ENCODE measurements at places on chromosomes 3 and 15.

DNA sequence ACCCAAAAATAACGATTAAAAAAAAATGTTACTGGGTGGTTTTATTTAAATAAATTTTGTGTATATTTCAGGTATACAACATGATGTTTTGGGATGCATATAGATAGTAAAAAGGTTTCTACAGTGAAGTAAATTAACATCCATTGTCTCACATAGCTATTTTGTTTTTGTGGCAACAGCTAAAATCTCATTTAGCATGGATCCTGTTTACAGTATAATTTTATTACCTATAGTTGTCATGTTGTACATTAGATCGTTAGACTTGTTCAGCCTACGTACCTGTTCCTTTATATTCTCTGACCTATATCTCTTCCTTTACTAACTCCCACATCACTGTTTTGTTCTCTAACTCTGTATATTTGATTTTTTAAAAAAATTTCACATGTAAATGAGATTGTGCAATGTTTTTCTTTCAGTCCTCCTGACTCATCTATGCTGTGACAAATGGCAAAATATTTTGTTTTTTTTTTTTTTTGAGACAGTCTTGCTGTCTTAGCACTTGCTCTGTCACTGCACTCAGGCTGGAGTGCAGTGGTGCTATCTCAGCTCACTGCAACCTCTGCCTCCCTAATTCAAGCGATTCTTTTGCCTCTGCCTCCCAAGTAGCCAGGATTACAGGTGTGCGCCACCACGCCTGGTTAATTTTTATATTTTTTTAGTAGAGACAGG lies 45.6 kb downstream of the OIP5 start:
- DNase-seq: no peak

DNA sequence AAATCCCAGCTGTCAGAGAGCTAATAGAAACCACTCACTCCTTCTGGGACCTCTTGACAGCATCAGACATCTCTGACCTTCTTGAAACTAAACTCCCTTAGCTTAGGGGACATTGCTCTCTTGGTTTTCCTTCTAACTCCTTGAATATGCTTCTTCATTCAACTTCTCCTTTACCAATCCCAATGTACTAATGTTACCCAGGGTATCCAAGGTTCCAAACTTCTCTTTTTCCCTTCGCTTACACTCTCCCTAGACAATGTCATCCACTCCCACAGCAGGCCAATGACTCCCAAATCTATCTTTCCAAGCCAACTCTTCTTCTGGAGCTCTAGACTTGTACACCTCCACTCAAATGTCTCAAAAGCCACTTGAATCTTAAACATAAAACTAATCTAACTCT lies 14.6 kb downstream of the HEXA start:
- DNase-seq: no peak

DNA sequence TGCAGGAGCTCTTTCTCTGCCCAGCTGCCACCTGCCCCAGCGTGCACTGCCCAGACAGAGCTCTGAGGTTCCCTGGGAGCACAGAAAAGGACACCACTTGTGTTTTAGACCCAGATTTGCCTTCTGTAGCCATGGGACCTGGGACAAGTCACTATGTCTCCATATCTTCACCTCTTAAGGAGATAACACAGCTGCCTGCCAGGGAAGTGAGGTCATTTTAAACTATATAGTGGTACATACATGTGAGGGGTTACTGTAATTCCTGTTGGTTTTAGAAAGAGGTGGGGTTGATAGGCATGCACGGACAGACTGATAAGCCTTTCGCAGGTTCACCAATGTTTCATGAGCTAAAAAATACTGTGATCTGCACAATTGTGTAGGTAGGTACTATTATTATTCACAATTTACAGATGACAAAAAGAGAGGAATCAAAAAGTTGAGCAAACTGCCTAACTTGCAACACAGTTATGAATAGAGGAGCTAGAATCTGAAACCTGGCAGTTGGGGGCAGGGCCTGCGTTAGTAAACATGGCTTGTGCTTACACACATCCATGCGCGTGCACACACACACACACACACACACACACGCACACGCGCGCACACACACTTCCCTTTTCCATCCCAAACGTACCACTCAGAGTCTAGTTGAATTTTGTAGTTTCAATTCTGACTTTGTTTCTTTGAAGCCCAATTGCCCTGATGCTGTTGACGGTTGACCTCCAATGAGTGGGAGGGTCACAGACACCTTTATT lies 193.6 kb downstream of the FAM43A start:
- no peak for DNase-seq

DNA sequence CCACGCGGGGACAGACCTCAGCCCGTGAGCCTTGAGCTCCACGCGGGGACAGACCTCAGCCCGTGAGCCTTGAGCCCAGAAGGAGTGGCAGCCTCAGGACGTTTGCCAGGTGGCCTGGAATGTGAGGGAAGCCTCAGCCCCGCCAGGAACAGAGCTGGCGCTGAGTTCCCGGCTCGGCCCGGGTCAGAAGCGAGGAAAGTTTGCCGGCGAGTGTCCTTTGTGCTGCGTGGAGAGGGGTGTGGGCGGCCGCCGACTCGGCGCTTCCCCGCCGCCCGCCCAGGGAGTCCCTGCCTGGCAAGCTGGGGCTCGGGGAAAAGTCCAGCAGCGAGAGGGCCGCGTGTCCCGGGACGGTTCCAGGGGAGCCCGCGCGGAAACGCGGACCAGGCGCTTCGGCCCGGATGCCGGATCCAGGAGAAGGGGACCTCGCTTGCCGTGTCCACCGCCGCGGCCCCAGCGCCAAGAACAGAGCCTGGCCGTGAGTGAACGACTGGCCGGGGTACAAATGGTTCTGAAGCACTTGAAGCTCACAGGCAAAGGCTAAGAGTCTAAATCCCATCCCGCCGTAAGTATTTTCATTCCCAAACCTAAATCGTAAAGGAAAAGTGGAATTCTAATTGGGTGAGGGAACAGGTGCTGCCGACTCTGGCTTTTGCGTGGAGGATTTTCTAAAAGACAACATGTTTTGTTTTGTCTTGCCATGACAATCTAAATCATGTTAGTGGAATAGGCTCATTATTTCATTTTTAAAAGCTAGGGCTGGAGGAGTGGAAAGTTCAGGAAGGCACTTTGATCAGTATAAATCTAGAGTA lies 1.7 kb downstream of the LRRN1 start:
- no peak for DNase-seq

GRCh38 chr3:47610583-47610982 lies 31.9 kb upstream of the CSPG5 start:
- no peak for DNase-seq

GRCh38 chr15:28128031-28128430 lies 28.9 kb upstream of the OCA2 start:
- DNase-seq: no peak
